GM06990 (cell line): ENCODE measurements at places on chromosomes 5 and 9.

DNA sequence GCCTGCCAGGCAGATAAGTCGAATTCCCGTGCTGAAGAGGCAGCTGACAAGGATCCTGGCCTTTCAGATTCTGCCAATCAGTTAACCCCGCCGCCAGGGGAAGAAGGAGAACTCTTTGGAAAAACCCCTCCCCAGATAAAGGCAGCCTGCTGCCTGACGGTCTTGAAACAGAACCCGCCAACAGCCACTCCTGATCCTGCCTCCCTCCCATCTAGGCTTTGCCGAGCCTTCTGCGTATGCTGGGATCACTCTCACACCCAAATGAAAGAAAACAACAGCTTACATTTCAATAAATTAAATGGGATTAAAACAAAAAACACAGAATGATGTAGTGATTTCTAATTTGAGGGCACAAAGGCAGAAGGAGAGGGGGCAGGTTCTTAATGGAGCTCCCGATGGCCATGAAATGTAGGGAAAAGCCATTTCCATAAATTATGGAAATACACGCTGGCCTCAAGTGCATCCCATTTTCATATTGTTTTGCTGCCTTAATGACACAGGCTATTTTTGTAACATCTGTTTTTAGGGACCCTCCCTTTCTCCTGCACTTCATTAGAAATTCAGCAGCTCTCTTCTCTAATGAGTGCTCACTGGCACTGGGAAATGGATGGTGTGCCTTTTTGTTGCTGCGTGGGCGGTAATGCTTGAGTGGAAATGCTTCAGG is 319.1 kb downstream of the MED10 start:
- no peak for DNase-seq

- DNase-seq, result no peak
These were observed 135.8 kb downstream of the PCSK1 start for GRCh38 chr5:96297290-96297689.

GRCh38 chr9:117521293-117521692 is 106.4 kb upstream of the ASTN2 start:
- DNase-seq, result no peak

GRCh38 chr9:99021512-99021911 is 77.8 kb downstream of the COL15A1 start:
- no peak for DNase-seq
